ENCODE measurements at places on chromosomes 4 and X.

GRCh38 chrX:154472685-154473632 is 6.1 kb downstream of the LAGE3 start:
- no peak for DNase-seq

- DNase-seq = no peak
These were observed 27.2 kb upstream of the TNIP3 start for GRCh38 chr4:121191361-121191760.

GRCh38 chr4:117986321-117986720 is 48.0 kb upstream of the NDST3 start:
- DNase-seq = no peak

DNA sequence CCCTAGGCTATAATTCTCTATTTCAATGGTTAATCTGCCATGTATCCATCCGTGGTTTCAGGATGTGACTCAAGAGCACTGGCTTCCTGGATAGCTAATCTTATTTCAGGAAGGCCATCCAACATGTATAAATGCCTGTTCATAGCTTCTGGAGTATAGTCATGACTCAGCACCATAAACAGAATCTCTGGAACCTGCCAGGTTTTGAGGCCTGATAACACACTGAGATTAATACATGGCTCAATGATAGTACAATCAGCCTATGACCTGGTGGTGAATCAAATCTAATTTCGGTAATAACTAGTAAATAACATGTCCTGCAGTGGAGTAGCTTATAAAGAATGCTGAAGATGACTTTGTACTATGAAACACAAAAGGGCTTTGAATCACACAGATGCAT is 5.7 kb upstream of the IL13RA2 start:
- peak; percentile 32 for DNase-seq

DNA sequence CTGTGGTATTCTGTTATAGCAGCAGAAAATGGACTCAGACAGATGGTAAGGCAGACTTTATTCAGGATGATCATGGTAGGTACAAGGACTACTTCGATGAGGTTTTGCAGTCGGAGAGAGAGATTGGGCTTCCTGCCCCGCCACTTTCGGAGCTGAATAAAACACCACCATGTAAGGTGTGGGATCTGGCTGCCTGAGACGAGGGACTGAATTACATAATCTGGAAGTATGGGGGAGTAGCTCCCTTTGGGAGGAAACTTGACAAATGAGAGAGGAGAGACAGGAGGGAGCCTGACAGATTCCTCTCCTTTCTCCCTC is 255.5 kb upstream of the GATB start:
- DNase-seq = no peak

- DNase-seq = no peak
These were observed 3.2 kb downstream of the ACOX3 start for GRCh38 chr4:8437281-8437680.

DNA sequence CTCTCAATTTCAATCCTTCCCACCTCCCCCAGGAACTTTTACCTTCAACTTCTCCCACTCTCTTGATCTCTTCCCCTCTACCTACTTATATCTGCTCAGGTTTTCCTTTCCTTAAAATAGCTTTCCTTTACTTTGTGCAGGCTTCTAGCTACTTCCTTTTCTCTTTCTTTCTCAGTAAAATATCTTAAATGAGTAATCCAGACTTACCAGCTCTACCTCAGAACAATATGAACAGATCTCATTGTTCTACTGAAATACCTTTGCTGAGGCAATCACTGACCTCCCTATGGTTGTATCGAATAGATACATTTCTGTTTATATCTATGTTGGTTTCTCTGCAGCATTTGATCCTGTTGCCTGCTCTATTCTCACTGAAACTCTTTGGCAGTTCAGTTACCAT is 86.7 kb upstream of the WDR44 start:
- no peak for DNase-seq

DNA sequence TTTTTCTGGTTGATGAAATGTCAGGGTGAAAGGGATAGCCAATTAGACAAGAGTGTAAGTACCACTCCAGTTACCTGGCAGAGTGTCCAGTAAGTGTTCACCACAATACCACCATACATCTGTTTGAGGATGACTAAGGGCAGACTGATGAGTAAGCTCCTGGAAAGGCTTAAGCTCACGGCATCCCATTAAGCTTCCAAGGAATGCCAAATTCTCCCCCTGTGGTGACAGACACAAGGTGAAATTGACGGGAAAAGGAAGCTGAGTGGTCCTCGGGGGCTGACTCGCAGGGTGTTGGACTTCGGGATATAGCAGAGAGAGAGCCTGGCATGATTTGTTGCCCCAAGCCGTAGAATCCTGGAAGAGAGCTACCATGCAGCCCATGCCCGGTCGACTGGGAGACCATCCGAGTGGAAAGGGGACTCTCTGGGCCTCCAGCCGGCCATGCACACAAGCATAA is 7.6 kb upstream of the BST1 start:
- no peak for DNase-seq

DNA sequence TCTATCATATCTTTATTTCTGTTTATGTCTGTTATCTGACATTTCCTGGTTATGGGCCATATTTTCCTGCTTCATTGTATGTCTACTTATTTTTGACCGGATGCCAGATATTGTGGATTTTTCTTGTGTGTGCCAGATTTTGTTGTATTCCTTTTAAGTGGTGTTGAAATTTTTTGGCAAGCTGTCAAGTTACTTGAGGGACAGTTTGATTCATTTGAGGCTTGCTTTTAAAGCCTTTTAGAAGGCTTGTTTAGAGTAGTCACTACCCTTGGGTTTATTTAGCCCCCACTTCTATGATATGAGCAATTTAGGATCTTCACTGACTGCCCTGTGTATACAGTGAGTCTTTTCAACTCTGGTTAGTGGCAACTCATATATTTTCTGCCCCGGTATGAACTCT is 29.2 kb upstream of the NPY2R start:
- peak; percentile 27 for DNase-seq

GRCh38 chr4:184763150-184763780 is 29.4 kb upstream of the CENPU start:
- peak; percentile 47 for DNase-seq

DNA sequence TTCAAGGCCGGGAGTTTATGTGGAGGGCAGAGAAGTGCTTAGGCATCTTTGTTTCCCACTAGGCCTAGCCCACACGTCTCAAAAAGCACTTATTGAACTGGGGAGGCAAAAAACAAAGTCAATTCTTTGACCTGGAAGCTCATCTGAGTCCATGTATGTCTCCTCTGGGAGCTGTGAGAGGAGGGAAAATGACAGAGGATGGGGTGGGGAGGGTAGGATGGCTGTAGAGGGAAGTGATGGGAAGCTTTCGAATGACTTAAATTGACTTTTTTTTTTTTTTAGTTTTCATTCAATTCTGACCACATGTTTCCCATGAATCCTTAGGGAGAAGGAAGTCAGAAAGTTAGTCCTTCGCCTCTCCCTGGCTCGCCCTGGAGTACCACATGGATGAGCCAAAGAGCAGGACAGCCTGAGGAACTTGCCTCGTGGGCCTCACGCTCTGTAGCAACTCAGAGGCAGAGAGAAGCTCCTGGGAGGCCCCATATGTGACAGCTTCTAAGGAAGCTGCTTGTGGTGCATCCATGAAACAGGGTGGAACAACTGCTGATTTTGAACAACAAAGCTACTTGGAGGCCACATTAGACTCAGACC is 45.0 kb downstream of the NHSL2 start:
- DNase-seq = no peak
